ENCODE measurements at places on chromosomes 2 and 18.

DNA sequence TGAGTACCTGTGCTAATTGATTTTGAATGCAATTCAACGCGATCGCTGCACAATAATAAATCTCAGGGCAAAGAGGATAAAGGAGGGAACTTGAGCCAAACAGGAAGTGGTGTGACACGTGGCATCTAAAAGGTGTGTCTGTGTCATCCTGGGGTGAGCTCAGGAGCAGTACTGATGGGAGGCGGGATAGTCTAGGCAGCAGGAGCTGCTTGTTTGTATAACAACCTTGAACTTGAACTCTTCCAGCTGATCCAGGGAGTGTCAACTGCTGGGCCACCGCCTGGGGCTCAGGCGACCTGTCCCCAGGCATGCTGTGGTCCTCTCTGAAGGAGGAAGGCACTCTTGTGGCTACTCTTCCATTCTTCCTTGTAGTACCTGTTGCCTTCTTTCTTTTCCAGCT, 61.2 kb downstream of the BOD1L2 start:
- DNase-seq: no peak

DNA sequence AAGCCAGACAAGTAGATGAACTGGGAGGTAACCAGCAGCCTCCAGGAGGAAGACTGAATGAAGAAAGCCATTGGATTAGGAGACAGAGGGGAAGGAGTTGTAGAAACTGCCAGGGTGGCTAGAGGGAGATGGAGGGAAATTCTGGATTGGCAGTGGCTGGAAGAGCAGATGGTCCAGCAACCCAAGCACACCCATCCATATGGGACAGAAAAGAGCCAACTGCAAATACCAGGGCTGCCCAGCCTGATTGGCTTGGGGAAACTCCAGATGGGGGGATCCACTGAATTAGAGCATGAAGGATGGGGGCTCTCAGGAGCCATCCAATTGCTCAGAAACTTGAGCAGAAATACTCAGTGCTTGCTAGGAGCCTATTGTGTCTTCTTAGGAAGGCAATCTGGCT, 173.5 kb upstream of the EPB41L3 start:
- no peak for DNase-seq

- DNase-seq: no peak
These were observed 143.6 kb downstream of the RNF144A start for GRCh38 chr2:7060631-7061449.

DNA sequence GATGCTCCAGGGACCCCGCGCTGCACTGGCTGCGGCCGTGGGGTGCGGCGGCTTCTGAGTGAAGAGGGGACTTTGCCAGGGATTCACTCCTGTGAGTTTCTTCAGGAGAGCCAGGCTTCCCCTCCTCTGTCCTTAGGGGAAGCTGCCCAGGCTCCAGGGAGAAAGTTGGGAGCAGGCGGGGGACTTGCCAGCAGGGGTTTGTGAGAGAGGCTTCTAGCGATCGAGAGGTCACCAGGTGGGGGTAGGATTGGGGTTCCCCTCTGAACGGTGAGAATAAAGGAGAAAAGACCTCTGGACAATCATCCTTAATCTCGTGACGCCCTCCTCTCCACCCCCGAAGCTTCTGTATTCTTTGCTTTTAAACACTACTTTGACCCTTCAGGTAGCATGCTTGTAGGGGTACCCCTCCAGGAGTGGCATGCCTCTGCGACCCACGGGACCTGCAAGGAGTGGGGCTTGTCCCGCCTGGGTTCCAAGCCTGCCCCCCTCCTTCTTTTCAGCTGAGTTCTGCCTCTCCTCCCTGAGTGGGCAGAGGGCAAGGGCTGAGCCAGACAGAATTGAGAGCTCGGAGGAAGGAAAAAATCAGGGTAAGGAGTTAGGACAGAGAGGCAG, 601 bp downstream of the PROKR1 start:
- no peak for DNase-seq

- DNase-seq: no peak
These were observed 31.2 kb downstream of the USP37 start for GRCh38 chr2:218536804-218537494.

GRCh38 chr2:101821828-101822458, 124.4 kb downstream of the MAP4K4 start:
- DNase-seq: no peak

DNA sequence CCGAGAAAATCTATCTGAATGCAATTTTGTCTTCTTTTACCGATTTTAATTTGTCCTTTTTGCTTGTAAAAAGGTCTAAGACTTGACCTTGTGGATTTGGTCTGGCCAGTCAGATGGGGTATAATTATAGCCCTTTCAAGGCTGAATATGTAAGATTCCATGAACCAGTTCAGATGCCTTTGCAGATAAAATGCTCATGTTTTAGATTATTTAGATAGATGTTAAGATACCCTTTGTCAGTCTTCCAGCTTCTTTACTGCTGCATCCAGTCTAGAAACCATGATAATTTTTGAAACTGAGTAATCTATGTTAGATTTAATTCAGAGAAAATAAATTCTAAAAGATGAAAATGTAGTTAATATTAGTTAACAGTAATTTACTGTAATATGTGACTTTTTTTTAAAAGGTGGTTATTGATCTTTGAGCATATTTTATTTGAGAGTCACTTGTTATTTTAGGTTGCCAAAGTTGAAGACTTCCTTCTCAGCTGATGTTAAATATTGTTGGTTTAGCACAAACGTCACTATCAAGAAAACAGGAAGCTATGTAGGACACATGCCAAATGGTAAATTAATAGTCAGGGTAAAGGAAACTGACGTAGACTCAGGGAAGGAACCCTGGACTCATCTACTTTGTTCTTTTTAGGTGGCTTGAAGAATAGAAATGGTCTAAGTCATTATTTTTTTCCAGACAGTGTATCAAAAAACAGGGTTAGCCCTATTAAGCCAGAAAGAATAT, 29.8 kb downstream of the BABAM2 start:
- DNase-seq: no peak

DNA sequence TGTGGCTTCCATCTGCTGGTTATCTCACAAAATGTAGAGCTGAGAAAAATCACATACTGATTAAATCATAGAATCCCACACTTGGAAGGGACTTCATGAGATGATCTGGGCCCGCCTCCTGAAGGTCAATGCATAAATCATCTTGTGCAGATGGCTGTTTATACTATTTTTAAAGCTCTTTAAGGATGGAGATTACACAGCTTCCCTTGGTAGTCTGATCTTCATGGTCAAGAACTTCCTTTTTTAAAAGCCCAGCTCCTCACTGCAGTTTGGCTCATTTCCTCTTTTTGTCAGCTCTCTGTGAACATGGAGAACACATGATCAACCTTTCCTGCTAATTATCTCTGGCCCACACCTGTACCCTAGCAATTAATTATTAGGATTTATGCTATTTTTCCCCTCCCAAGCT, 25.9 kb downstream of the GCG start:
- no peak for DNase-seq

- DNase-seq: no peak
These were observed 354.3 kb downstream of the AKAIN1 start for GRCh38 chr18:4842751-4843150.

DNA sequence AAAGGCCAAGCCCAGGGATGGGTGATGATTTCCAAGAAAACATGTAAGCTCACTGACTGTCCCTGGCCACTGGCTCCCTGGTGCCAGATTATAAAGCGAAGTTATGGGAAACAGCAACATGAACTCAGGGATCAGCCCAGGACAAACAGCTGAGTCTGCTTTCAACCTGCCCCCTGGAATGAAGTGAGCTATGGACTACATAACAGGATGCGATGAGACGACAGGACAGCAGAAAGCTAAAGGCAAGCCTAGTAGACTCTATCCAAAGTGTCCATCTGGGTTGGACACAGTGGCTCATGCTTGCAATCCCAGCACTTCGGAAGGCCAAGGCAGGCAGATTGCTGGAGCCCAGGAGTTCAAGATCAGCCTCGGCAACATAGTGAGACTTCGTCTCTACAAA, 16.6 kb upstream of the KCMF1 start:
- DNase-seq: no peak

GRCh38 chr2:29110916-29111535, 4.2 kb upstream of the CLIP4 start:
- no peak for DNase-seq

- no peak for DNase-seq
These were observed 31.9 kb upstream of the TGIF1 start for GRCh38 chr18:3418083-3418482.

DNA sequence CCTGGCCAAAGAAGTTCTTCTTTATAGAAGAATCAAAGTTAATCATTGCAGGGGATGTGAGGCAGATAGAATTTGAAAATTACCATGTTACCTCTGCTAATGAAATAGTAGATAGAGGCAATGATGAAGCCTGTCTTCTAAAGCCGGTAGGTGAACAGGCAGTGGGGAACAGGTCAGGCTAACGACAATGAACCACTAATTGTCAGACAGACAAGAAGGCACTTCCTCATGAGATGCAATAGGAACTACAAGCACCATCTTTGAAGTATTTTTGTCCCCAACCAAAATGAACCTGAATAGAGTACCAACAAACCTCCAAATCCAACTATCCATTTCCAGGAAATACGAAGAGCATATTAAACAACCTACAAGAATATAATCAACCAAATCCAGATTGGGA, 41.6 kb upstream of the RAB31 start:
- DNase-seq: no peak

- no peak for DNase-seq
These were observed 41.4 kb upstream of the RNU4ATAC start for GRCh38 chr2:121489284-121489683.

GRCh38 chr2:216619411-216620393, 13.5 kb upstream of the IGFBP2 start:
- DNase-seq: no peak

DNA sequence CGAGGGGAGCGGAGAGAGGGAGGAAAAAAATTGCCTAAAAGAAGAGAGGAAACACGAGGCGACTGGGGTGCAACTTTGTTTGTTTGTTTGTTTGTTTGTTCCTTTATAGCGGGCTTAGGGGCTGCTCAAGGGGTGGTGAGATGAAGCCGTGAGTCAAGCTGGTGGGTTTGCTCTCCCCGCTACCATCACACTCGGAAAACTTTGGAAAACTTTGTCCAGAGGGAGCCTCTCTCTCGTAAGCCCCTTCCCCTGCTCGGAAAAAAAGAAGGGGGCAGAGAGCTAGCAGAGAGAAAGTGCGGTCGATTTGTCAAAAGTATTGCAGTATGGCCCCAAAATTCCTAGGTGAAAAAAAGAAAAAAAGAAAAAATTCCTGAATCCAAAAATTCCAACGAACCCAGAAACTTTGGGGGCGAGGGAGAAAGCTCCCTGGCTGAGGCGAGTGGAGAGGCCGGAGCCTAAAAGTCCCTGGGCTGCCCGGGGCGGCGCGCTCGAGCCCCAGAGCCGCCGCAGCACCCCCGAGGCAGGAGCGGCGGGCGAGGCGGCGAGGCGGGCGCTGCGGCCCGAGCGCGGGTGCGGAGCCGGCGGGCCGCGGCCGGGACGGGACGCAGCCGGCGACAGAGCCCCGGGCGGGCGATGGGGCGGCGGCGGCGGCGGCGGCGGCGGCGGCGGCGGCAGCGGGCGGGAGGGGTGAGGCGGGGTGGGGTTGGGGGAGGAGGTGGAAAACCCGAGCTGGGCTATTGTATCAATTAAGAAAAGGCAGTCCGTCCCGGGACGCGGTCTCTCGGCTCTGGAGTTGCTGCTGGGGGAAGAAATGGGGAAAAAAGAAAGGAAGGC, 558 bp upstream of the CYP26B1 start:
- no peak for DNase-seq

- no peak for DNase-seq
These were observed 175.7 kb downstream of the ICOS start for GRCh38 chr2:204112084-204112770.

GRCh38 chr2:178990533-178991241, 59.2 kb downstream of the CCDC141 start:
- no peak for DNase-seq

DNA sequence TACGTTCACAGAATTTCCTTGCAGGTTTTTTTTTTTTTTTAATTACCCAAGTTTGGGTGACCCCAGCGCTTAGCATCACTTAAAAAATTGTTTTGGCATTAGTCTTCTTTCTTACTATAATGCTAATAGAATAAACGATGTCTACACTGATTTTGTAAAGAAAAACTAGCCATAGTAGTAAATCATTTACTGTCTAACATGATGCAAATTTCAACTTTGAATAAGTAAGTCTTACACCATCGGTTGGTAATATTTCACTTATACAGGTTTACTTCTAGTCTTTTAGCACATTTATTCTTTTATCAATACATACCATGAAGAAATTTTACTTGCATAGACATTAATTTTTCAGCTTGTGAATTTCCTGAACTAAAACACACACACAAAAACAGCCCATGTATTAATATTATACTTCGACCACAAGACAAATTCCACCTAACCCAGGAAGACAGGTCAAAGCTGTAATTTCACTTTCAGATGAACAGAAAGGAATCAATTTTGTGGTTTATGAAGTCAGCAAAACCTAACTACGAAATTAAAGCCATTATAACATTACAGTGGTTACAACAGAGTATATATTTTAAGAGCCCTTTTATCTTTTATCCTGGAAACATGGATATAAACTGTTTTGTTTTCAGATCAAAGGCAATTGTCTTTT, 1.9 kb downstream of the YES1 start:
- no peak for DNase-seq

DNA sequence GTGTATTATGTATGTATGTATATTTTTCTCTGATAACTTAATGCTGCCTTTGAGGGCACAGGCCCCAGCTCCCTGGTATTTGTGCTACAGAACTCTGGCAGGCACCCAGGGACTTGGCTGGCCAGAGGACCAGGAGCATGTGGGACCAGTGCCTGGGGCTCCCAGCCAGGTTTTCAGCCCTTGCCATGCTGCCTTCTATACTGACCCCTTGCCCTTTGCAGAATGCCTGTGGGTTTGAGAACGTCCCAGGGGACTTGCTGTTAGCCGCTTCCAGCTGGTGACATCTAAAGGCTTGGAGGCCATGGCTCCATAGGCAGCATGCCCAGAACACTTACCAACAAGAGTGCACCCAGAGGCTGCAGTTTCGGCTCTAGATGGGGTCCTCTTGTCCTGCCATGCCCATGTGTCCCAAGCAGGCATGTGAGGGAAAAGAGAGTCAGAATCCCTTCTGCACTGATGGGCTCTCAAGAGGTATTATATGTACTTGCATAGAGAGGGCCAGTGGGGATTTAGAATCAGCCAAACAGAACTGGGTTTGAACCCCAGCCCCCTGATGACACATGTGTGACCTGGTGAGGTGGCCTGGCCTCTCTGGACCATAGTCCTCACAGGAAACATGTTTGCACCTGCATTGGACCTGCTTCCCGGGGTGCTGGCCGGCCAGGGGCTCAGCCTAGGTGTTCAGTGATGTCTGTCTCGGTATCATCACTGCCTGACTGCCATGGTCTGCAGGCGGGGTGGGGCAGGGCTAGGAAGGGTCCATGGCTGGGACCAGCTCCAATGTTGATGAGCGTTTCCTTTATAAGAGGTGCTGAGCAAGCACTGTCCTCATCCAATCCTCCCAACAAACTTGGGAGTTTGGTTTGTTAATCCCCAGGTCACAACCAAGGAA, 119.2 kb upstream of the FHL2 start:
- DNase-seq: no peak

- no peak for DNase-seq
These were observed 66.1 kb upstream of the MBOAT2 start for GRCh38 chr2:9069543-9069942.

All from activated CD4-positive, alpha-beta T cell treated with anti-CD3 and anti-CD28 coated beads, Interleukin-2, amount 50 U/mL, for 1 hour (primary cell).